ENCODE measurements at places on chromosomes 6 and 20.

GRCh38 chr6:53530346-53530745, 14.6 kb downstream of the GCLC start:
- peak; percentile 36 for DNase-seq

DNA sequence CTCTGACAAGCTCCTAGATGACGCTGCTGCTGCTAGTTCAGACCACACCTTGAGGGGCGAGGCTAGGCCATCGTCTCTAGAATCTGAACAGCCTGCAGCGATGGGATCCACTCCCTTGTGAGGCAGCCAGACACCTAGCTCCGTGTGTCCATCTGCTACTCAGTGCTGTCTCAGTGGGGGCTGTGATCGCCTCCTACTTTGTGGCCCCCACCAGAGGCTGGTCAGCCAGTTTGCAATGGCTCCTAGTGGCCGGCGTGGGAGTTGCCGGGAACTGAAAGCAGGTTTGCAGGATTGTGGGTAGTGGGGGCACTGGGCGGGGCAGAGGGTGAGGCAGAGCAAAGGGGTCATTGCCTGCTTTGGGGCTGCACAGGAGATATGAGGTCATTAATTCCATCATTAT, 2.8 kb downstream of the CCN5 start:
- no peak for DNase-seq

DNA sequence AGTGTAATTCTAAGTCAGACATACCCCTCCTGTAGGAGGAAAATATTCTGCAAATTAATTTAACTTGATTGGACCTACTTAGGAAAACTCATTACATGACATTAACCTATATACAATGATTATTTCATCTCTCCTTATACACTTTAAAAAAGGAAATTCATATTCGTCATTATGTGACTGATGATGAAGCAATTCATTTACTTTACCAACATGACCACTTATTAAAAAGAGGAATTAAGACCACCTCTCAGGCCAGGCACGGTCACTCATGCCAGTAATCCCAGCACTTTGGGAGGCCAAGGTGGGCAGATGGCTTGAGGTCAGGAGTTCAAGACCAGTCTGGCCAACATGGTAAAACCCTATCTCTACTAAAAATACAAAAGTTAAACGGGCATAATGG, 11.6 kb downstream of the AKIRIN2 start:
- no peak for DNase-seq

GRCh38 chr6:73262671-73263569, at the start of gene KHDC1:
Gene KHDC1 (minus strand): TSS chr6:73263196. CDS start chr6:73242517, 20,679 bp downstream.
- DNase-seq, result peak; percentile 71

GRCh38 chr6:24861934-24862333, 63.2 kb upstream of the ARMH2 start:
- DNase-seq, result no peak

- no peak for DNase-seq
Measured at GRCh38 chr20:37421988-37422387, 76.0 kb downstream of the SRC start.

- peak; percentile 21 for DNase-seq
Measured at GRCh38 chr20:23415959-23416583, 5.2 kb downstream of the NAPB start.

GRCh38 chr6:6439778-6440177, 119.3 kb upstream of the F13A1 start:
- no peak for DNase-seq

GRCh38 chr6:139623372-139623771, 248.9 kb upstream of the CITED2 start:
- DNase-seq, result no peak

- DNase-seq, result peak; percentile 49
Measured at GRCh38 chr6:139762587-139763031, 388.2 kb upstream of the CITED2 start.

DNA sequence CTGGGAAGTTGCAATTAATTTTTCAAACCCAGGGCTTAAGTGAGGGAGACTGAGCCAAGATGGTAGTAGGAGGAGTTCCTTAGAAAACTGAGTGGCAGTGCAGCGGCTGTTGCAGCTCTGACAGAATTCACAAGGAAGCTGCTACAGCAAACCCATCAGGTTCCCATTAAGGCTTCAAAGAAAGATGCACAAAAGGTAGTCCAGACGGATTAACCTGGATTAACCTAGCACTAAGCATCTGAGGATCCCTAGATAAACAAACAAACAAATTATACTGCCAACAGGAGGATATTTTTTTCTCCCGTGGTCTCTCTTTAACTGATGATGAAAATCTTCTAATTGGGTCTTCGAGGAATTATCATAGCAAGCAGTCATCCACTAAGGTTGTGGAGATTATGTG, 5.2 kb downstream of the TENT5A start:
- DNase-seq, result no peak

GRCh38 chr6:124796464-124796970, 165.7 kb upstream of the RNF217 start:
- no peak for DNase-seq

DNA sequence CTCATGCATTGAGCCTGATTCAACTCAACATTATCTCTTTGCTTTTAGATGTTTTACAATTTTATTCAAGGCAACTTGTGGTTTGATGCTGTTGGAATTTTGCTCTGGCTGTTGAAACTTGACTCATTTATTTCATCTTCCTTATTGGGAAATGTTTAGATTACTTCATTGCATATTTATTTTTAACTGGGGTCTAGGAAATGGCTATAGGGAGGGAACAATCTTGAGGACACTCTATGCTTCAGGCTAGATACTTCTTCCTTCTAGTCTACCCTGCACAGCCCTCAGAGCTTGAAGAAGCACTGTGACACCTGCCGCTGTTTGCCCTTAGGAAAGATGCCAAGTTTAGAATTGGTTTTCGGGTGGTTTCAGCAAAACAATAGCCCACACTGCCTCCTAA, 183.4 kb downstream of the ADGRG6 start:
- DNase-seq, result peak; percentile 62

GRCh38 chr6:32337186-32337805, 34.4 kb downstream of the TSBP1 start:
- no peak for DNase-seq

DNA sequence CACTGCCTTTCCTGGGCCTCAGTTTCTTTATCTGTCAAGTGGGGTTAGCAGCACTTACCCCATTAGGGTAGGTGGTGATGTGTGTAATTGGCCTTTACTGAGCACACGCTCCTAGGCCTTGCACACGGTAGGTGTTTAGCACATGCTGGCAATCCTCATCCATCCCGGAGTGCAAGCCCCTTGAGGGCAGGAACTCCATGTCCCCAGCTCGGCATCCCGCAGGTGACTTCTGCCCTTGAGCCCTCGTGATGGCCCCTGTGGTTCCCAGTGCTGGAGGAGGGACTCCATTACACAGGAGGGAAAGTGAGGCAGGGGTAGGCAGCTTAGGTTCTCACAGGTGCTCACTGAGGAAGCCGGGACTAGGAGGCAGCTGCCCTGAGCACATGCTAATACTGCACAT, 40.0 kb downstream of the MYH7B start:
- no peak for DNase-seq

GRCh38 chr6:57198926-57199636, 23.0 kb downstream of the RAB23 start:
- no peak for DNase-seq

- no peak for DNase-seq
Measured at GRCh38 chr6:106413016-106413415, 52.5 kb downstream of the CRYBG1 start.

- DNase-seq, result peak; percentile 31
Measured at GRCh38 chr6:108518714-108519576, 41.8 kb upstream of the FOXO3 start.

DNA sequence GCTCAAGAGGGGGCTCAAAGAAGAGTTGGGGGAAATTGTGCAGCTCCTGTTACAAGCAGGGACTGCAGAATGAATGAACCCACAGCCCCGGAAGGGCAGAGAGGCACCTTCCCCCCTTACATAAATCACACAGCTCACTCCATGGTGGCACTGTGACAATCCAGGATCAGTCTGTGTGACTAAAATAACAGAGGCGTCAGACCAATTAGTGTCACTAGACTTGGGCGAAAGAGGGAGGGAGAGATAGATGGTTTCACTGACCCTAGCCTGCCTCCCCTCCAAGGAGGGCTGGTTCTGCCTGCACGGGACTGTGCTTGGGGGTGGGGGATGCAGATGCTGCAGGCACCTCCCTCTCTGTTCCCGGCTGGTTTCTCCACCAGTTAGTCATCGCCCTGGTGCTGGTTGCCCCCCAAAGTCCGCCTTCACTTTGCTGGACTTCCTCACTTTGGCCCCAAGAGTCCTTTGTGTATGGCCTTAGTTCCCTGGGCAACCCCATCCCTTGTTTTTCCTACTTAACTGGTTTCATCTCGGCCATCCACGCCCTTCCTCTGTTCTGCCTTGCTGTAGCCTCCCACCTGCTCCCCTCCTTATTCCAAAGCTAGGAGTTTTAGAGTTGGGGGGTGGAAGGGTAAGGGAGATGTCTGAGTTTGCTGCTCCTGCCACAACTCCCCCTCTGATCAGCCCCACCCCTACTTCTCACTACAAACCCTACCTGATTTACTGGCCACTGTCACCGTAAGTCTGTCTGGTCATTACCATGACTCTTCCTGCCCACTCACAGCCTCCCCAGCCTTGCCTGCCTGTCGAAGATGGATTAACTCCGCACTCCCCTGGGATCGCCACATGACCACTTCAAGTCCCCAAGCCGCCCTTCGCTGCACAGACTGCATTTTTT, 17.7 kb downstream of the CCDC167 start:
- no peak for DNase-seq

- DNase-seq, result peak; percentile 73
Measured at GRCh38 chr6:135346747-135347146, 150.8 kb downstream of the AHI1 start.

DNA sequence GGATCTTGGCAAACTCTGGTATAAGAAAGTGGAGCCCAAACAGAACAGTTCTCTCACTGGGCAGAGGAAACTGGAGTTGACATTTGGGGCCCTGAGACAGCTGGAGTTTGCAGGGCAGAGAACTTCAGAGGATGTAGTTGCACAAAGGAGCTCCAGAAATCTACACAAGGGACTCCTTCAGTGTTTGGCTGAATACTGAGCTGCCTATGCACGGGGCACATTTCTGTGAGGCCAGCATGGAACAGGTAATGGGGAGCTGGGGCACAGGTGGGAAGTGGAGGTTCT, 169.3 kb downstream of the ANKRD60 start:
- no peak for DNase-seq

GRCh38 chr20:34047917-34048316, 54.2 kb downstream of the RALY start:
- DNase-seq, result no peak

- no peak for DNase-seq
Measured at GRCh38 chr20:57425150-57426013, 34.2 kb downstream of the RBM38 start.

All from EL (cell line).